ENCODE measurements at places on chromosomes 5 and 9. TPM values are rescaled to one million over a fixed set of nuclear protein-coding genes. Genes with fewer than 3 reads are reported as not detected.

Gene ZNF462
- 18.8 TPM for total RNA-seq

Gene BARHL1
- total RNA-seq = not detected

Gene ORM2
- total RNA-seq = not detected

Gene PCDHA3
- total RNA-seq = under 0.01 TPM

Gene INSL4
- not detected for total RNA-seq
